Caco-2 (cell line): ENCODE measurements at places on chromosomes 6 and 20.

- DNase-seq, result peak; percentile 57
Measured at GRCh38 chr6:149864578-149865535, 698 bp upstream of the LRP11 start.

- DNase-seq, result no peak
Measured at GRCh38 chr6:24125980-24126379, at the start of gene NRSN1. Gene NRSN1, plus strand, starts transcription at chr6:24126215. Its CDS starts 8,113 bp downstream, at chr6:24134328.

DNA sequence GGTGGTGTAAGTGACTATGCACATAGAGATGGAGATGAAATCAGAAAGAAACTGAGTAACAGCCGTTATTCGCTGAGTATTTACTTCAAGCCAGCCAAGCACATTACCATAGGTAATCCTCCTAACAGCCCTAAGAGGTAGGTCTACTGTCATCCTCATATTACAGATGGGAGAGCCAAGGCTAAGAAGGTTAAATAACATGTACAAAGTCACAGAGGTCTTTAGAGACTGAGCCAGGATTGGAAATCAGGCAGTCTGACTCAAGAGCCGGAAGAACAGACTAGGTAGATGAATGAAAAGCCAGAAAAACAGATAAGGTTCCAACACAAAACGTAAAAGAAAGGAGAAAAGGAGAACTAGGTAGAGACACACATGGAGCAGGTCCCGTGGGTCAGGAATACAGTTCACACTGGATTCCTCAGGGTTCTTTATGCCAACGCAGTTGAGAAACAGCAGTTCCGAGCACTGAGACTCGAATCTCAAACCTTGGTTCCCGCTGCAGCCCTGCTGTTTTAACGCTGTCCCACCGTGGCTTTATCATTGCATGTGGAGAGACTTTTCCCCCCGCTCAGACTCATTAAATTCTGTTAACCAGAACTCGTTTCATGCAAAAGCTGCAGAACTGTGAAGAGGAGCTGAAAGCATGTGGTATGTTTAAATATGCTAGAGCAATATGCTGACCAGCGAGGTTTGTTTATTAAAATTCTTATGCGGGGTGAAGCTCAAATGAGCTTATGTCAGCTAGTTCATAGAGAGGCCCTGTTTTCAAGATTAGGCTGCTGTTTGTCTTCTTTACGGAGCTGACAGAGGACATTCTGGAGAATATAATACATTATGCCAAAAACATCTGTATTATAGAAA lies 537.9 kb downstream of the CD83 start:
- no peak for DNase-seq

- no peak for DNase-seq
Measured at GRCh38 chr6:74735304-74735703, 470.5 kb downstream of the COL12A1 start.

DNA sequence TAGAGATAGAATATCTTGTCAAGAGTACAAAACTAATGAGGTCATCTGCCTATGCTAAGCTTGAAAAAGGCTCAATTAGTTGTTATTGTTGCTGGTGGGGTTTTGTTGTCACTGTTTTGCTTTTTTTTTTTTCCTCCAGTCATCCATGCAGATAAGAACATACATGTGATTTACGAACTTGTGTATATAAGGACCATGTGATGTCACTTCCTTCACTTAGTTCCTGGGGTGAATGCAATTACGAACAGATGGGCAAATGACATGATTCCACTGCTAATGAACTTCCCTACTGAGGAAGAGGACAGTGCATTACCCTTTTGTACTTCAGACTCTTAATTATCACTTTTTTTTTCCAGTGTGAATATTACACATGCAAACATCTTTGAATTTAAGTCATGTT lies 1175.3 kb upstream of the GJE1 start:
- no peak for DNase-seq

DNA sequence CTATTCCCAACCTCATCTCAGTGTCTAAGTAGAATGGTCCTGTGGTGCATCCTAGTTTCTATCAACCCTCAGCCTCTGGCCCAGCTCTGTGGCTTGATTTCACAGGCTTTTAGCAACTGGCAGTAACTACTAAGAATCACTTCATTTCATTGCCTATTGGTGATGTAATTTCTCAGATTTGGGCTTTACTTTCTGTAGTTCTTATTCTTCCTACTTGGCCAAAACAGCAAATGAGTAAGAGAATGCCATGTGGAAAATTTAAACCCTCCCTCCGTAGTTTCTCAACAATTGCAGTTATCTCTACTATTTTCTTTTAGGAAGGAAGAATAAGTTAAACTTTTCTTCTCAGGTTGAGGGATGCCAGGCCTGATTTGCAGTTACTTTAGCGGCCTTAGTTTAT lies 387.3 kb downstream of the CDKAL1 start:
- DNase-seq, result no peak

GRCh38 chr20:32520927-32521203 lies 64.3 kb downstream of the NOL4L start:
- DNase-seq, result no peak

- peak; percentile 48 for DNase-seq
Measured at GRCh38 chr6:36121787-36122494, 8.4 kb upstream of the MAPK13 start.

GRCh38 chr20:6081236-6081635 lies 27.4 kb upstream of the LRRN4 start:
- DNase-seq, result no peak

DNA sequence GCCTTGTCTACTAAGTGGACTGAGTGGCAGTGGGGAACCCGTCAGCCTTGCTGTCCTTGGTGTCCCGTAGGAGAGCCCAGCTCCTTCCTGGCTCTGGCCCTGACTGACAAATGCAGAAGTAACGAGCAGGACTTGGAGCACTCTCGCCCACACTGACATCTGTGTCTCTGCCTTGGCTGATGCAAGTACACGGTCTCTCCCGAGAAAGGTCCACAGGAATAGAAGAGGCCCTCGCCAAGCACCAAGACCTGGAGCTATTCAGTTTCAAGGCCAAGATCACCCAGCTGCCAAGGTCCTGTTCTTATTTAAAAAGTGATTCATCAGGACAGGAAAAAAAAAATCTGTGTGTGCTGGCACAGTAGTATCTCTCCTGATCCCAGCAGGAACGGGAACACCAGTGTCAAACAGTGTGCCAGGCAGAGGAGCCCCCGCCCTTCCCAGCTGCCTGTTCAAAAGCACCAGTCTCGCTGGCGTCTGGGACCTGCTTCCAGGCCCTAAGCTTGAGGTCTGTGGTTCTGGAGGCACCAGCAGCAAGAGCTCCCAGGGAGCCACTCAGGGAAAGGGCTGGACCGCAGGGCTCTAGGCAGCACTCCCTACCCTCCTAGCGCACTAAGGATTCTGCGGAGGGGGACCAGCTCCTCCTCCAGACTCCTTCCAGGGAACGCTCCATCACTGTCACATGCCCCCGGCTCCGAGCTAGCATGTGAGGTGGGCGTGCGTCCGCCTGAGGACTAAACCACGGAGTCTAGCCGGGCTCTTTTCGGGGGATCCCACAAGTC lies 376.9 kb downstream of the RNGTT start:
- no peak for DNase-seq

DNA sequence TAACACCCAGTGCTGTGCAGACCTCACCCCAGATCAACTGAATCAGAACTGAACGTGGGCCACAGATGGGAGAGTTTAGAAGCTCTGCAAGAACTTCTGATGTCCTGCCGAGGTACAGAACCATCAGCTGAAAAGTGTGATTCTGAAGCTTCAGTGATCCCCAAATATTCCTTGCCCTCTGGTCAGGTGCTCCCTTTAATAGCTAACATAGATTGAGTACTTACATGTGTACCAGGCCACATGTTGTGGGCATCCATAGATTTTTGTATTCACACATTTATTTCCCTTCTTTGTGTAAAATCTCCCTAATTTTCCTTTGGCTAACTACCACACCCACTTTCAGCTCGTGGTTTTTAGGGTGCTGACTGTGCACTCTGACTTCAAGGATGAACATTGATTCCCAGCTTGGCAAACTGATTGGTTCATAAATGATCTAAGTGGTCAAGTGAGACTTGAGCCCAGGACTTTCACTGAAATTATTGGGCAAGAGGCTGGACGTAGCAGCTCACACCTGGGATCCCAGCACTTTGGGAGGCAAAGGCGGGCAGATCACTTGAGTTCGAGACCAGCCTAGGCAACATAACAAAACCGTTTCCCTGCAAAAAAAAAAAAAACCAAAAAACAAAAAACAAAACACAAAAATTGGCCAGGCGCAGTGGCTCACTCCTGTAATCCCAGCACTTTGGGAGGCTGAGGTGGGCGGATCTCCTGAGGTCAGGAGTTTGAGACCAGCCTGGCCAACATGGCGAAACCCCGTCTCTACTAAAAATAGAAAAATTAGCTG lies 162.2 kb downstream of the BCAS1 start:
- DNase-seq, result no peak

DNA sequence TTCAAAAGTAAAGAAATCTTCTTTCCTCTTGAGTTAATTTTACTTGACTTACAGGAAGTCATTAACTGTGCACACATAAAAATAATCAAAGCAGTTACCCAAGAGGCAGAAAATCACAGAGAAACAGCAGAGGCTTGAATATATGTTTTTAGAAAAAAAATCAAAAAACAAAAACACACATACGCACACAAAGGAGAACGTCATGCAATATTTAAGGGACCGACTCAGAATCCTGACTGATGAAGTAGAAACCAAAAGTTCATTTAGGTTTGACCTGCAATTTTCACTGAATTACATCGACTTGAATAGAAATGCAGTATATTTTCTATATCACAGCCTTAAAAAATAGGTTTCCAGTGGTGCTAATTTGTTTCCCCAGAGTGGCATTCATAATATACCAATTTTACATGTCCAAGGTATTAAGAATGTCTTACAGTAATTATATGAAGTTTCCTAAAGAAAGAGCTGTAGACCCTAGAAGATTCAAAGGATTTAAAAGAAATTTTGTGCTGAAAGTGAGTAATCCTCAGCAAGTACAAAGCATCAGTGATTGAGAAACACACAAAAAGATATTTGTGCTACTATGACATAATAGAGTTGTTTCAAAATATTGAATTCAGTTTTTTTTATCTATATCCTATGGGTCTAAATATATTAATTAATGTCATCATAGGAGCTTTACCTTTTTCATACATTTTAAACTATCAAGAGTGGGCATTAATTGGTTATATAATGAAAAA lies 358.5 kb upstream of the RUNX2 start:
- no peak for DNase-seq

DNA sequence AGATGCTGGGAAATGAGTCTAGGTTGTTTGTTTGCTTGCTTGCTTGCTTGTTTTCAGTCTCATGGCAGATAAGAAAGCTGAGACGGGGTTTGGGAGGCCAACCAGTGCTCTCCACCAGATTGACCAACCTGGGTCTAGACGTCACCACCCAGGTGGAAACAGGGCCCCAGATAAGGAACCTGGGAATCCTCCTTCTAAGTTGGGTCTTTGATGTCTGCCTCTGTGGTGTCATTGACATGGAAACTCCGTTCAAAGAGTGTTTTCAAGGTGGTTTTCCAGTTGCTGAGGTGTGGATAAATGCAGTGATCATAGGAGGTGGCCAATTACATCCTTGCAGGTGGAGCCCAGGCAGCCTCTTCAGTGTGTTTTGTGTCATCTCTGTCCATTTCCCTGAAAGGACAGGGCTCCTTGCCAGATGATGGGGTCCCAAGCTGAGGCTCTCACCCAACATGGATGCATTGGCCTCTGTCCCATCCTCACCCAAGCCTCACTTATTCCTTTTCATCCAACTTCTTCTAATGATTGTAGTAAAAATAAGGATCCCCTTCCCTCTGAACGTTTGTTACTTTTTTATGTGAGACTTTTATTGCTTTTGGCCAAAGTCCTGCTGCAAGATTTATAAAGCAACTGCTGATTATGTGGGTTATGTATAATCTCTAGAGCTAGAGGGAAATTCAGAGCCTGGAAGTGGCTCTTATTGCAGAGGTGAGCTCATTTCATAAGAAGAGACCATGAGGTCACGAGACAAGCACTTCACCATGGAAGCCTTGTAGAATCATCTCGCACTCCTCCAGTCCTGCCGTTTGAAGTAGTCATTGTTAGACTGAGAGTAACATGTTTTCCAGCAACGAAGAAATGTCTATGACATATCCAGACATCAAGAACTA lies 32.0 kb upstream of the SYNDIG1 start:
- DNase-seq, result peak; percentile 15

DNA sequence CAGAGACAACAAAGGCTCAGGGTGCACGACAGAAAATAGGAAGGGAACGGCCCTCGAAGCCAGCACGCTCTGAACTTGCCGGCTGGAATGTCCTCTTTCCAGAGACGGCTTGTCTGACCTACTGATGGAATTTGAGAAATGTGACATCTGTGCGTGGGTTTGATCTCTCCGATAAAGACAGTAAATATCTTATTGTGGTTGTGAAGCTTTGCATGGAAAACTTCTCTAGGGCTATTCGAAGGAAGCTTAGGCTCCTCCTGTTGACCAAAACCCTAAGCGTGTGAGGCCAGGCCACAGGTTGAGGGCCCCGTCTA lies 247.3 kb downstream of the ZNF217 start:
- peak; percentile 86 for DNase-seq
